ENCODE measurements at places on chromosomes 16 and 17.

DNA sequence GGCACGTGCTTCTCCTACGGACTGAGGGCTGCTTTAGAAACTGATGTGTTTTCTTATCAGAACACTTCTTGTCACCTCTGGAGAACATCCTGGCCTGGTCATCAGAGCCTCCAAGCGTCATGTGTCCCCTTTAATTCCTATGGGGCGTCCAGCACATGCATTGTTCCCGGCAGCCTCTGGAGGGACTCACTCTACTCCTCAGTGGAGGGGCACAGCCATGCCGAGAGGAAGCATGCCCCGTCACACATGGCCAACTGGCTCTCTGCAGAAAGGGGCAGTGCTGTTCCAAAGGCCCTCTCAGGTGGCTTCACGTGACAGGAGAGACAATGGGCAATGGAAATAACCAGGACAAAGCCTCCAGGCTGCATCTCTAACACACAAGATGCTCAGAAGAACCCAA lies 31.8 kb downstream of the CDRT15L2 start:
- DNase-seq: no peak

DNA sequence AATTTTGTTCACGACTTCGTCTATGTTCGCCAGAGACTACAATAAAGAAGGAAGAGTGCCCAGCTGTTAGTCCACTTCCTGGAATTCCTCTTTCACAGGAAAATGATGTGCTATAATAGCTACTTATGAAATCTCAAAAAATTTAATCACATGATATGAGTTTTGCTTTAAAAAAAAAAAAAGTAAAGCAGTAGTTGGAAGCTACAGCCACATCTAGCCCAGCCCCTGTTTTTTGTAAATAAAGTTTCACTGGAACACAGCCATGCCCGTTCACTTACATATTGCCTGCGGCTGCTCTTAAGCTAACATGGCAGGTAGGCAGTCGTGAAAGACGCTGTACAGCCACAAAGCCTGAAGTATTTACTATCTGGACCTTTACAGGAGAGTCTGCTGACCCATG lies 15.3 kb downstream of the VPS53 start:
- DNase-seq: no peak

- DNase-seq: no peak
These were observed 20.0 kb downstream of the ATP2A1 start for GRCh38 chr16:28898266-28898665.

GRCh38 chr16:27109666-27110523 lies 43.2 kb downstream of the C16orf82 start:
- peak; percentile 87 for DNase-seq

GRCh38 chr16:83762141-83762991 lies 45.4 kb upstream of the HSBP1 start:
- no peak for DNase-seq

GRCh38 chr17:6592173-6592572 lies 35.8 kb upstream of the PITPNM3 start:
- no peak for DNase-seq

DNA sequence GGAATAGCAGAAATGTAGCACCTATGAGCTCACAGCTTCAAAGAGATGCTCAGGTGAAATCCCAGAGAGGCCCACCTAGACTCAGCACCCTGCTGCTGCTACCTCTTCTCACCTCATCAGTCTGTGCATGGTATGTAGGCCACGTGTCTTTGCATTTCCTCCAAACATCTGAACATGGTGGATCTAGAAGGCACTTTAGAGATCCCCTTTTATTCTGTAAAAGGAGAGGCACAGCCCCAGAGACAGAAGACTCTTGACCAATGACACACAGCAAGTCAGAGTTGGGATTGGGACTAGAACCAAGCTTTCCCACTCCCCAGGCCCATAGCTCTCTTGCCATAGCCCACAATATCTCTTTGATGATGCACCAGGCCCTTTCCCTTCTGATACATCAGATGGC lies 19.4 kb upstream of the NKD1 start:
- DNase-seq: no peak

GRCh38 chr17:54901230-54901822 lies 674 bp downstream of the TOM1L1 start:
- no peak for DNase-seq

DNA sequence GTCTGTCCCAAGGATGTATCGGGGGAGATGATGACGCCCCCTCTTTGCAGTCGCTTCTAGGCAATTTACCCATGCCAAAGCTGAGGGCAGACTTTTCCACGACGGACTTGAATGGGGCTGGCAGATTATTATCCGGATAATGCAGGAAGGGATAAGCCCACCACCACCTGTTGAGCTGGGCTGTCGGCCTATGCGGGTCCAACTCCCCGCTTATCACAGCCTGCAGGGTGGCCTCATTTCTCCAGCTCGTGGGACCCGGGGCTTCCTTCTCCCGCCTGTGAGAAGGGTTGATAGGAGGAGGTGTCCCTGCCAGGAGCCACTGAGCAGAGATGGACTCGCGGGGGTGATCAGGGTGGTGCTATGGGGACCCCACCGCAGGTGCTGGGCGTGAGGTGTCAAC lies 559 bp downstream of the CACNG5 start:
- no peak for DNase-seq

DNA sequence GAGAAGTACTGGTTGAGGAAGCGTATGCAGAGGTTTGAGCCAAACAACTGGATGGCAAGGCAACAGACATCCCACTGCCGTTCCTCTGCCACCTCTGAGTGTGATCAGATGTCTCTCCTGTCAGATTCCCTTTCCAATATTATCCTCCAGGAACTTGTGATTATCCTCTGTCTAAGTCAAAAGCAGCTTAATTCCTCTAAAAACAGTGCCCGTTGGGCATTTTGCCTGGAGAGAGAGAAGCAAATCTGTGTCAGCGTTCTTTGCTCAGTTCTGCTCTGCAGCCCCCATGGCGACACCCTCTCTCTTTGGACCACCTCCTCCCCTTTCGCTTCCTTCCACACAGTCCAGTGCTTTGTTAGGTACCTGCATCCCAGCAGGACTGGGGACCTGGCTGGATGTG lies 56.1 kb upstream of the TBX2 start:
- no peak for DNase-seq

DNA sequence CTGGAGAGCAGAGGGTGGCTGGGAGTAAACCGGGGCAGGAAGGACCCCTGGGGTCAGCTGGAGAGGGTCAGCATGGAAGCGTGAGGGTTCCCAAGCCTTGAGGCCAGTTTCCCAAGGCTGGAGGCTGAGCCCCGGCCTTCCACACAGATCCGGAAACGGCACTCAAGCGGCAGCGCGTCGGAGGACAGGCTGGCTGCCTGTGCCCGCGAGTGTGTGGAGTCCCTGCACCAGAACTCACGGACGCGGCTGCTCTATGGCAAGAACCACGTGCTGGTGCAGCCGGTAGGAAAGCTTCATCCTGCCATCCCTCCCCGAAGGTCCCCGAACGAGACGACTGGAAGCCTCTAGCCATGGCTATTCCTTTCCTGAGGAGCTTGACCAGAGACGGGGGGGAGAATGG lies 26.0 kb downstream of the SGSM2 start:
- no peak for DNase-seq

GRCh38 chr17:5630434-5630833 lies 46.1 kb upstream of the NLRP1 start:
- DNase-seq: no peak

DNA sequence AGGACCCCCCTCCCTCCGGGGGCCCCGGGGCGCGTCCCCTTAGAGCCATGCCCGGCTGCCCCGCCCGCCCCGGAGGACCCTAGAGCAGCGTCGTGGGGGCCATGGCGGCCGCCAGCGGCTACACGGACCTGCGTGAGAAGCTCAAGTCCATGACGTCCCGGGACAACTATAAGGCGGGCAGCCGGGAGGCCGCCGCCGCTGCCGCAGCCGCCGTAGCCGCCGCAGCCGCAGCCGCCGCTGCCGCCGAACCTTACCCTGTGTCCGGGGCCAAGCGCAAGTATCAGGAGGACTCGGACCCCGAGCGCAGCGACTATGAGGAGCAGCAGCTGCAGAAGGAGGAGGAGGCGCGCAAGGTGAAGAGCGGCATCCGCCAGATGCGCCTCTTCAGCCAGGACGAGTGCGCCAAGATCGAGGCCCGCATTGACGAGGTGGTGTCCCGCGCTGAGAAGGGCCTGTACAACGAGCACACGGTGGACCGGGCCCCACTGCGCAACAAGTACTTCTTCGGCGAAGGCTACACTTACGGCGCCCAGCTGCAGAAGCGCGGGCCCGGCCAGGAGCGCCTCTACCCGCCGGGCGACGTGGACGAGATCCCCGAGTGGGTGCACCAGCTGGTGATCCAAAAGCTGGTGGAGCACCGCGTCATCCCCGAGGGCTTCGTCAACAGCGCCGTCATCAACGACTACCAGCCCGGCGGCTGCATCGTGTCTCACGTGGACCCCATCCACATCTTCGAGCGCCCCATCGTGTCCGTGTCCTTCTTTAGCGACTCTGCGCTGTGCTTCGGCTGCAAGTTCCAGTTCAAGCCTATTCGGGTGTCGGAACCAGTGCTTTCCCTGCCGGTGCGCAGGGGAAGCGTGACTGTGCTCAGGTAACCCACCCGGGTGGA lies 759 bp downstream of the ALKBH5 start:
- peak; percentile 37 for DNase-seq

DNA sequence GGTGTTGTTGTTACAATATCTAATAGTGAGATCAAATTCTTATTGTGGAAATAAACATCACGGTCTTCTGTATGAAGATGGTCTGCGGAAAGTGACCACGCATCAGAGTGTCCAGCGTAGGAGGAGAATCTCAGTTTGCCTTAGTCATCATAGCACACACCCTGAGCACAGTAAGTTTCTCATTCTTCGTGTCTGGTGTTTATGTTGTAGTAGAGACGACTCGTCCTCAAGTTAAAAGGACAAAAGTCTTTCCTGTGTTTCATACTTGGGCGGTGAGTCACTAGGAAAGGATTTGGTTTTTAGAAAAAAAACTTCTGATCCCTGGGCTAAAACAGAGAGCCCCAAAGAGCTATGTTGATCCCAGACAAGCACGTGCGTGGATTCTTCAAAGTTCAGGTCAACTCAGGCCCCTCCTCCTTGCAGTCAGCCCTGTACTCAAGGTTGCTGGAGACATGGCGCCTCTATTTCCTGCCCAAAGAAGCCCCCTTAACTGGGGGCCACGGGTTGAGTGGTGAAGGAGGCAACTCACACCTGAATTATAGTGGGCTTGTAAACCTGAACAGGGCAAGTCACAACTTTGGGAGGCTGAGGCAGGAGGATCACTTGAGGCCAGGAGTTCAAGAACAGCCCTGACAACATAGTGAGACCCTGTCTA lies 170.4 kb downstream of the ZFHX3 start:
- no peak for DNase-seq

DNA sequence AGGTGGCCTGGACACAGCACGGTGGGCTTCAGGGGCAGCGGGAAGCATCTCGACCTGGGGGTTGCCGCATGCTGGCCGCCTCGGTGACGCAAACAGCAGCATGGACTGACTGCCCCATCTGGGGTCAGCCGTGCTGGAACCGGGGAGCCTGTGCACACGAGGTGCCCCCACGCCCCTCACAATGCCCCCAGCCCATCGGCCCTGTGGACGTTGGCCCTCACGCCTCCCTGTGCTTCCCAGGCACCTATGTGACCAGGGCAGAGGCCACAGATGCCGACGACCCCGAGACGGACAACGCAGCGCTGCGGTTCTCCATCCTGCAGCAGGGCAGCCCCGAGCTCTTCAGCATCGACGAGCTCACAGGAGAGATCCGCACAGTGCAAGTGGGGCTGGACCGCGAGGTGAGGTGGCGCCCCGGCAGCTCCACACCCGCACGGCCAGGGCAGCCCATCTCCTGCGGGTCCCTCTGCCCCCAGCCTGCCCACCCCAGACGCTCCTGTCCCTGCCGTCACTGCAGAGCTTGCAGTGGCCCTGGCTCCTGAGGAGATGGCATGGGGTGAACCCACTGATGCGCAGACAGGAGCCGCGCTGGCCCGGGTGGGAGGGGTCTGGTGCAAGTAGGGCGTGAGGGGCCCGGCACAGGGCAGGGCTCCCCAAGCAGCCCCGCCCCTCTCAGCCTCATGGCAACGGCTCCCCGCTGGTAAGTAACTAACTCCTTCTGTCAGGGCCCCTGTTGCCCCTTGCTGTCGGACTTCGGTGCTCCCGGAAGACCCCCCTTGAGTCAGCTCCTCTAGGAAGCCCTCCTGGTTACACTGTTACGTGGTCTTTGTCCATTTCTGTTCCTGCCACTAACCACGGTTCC lies 13.6 kb downstream of the CDH15 start:
- DNase-seq: no peak

- DNase-seq: peak; percentile 53
These were observed 382 bp downstream of the PITPNA start for GRCh38 chr17:1562176-1562643.

GRCh38 chr17:75913537-75914210 lies 9.0 kb upstream of the MRPL38 start:
- DNase-seq: no peak

- no peak for DNase-seq
These were observed 23.6 kb upstream of the MRPS23 start for GRCh38 chr17:57873261-57874057.

- DNase-seq: no peak
These were observed 255.7 kb downstream of the RBFOX3 start for GRCh38 chr17:79355165-79355564.

GRCh38 chr17:57027852-57028251 lies 49.9 kb downstream of the SCPEP1 start:
- DNase-seq: no peak

DNA sequence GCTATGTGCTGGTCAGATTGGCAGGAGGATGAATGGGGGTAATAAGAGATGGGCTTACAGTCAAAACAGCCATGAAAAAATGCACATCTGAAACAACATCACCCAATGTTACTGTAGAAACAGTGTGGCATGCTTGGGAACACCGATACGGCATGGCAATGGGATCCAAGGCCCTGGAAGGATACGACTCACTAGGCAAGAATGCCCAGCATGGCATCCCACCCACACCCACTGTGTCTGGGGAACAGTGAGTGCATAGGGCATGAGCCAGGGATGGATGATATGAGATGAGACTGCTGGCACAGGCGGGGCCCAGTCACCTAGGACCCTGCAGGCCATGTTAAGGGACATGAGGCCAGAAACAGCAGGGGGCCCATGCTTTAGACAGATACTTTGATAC lies 11.5 kb downstream of the TRIM25 start:
- DNase-seq: no peak

DNA sequence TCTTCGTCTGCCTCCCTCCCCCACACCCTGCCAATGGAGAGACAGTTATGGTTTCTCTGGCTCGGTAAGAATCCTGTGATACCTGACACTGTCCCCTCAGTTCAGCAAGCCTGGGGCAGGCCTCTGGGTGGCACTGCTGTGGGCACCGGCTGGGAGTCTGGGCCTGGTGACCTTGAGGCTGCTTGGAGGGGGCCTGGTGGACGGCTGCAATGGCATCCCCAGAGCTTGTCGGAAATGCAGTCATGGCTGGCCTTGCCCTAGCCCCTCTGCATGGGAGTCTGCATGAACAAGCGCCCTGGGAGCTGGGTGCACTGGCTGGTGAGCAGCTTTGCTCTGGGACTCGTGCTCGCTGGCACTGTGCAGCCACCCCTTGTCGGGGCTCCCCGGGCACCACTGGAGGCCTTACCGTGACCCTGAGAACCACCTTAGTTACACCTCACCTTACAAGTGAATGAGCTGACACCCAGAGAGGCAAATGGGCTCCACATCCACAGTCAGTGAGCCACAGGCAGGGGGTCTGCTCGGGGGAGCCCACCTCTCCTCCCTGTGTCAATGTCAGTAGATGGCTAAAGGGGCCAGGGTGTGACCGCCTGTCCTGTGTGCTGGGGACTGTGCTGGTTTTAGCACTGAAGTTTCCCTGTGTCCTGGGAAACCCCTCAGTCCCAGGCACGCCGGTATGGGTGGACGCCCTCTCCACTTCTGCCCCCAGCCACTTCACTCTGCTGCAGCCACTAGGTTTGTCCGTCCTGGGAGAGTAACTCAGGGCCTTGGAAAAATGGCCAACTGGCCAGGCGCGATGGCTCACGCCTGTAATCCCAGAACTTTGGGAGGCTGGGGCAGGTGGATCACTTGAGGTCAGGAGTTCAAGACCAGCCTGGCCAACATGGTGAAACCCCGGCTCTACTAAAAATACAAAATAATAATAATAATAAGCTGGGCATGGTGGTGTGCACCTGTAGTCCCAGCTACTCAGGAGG lies 1.4 kb downstream of the LGALS3BP start:
- no peak for DNase-seq
